ENCODE measurements at places on chromosomes 7 and 10. TPM values are rescaled to one million over a fixed set of nuclear protein-coding genes. Genes with fewer than 3 reads are reported as not detected.

Gene FBXL13
- 0.96 TPM for total RNA-seq

- no peak overlapping the region for H3K4me3 ChIP-seq
- H3K36me3 ChIP-seq: no peaks in the 10 kb centered on the region
- H3K4me1 ChIP-seq: no peaks in the 10 kb centered on the region
- no peaks in the 10 kb centered on the region for H3K27me3 ChIP-seq
- no peak overlapping the region for H3K27ac ChIP-seq
Observed at GRCh38 chr7:20030915-20031362, 186.2 kb downstream of the MACC1 start.

DNA sequence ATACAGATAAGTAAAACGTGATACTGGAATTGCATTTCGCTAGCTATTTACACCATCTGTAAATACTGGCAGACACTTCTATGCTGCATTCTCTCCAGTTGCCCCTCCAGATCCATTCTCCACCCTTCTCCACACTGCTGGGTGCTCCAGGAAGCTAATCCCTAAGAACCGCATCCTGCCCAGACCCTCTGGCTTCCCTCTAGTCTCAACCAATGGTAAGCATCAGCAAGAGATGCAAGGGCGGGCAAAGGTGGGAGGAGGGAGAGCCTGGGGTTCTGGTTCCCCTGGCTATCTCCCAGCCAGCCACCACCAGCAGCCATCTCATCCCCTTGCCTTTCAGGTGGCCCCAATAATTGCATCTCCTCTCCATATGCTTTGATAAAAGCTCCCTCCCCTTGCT, 84.4 kb downstream of the AMPH start:
- H3K27ac ChIP-seq: no peak overlapping the region
- no peaks in the 10 kb centered on the region for H3K27me3 ChIP-seq
- no peaks in the 10 kb centered on the region for H3K4me1 ChIP-seq
- H3K4me3 ChIP-seq: no peak overlapping the region
- no peaks in the 10 kb centered on the region for H3K36me3 ChIP-seq

GRCh38 chr10:124346831-124347230, 71.9 kb downstream of the OAT start:
- no peak overlapping the region for H3K4me3 ChIP-seq
- no peaks in the 10 kb centered on the region for H3K27me3 ChIP-seq
- no peak overlapping the region for H3K27ac ChIP-seq
- DNase-seq: no peak
- no peaks in the 10 kb centered on the region for H3K4me1 ChIP-seq
- no peaks in the 10 kb centered on the region for H3K36me3 ChIP-seq

DNA sequence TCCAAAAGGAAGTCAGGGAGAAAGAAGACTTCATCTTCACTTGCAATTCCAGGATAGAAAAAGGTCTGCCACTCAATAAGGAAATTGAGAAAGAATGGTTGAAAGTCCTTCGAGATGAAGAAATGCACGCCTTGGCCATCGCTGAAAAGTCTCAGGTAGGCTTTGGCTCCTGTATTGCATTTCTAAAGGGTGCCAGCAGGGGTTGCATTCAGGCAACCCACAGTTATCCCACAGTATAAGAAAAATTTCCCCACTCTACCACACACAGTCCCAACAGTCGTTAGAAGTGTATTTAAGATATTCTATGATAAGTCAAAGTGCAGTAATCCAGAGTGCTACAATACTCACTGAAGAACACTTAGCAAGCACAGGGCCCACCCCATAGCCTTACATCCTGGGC, 93.4 kb upstream of the FGL2 start:
- no peak for DNase-seq
- no peaks in the 10 kb centered on the region for H3K4me1 ChIP-seq
- H3K4me3 ChIP-seq: no peak overlapping the region

GRCh38 chr7:152674860-152675758, 832 bp downstream of the XRCC2 start:
- H3K4me3 ChIP-seq: peak overlapping the region; percentile 61
- no peaks in the 10 kb centered on the region for H3K27me3 ChIP-seq
- DNase-seq: no peak
- H3K27ac ChIP-seq: no peak overlapping the region
- H3K36me3 ChIP-seq: no peaks in the 10 kb centered on the region
- no peaks in the 10 kb centered on the region for H3K4me1 ChIP-seq

Gene AGAP6
- total RNA-seq: 15.0 TPM

Gene LFNG
- 17.9 TPM for total RNA-seq
